Mesenchymal stem cell (in vitro differentiated cells and primary cell): ENCODE measurements at places on chromosomes 16 and 17.

GRCh38 chr16:78942625-78943245 lies 657.8 kb downstream of the MAF start:
- no peak for DNase-seq

DNA sequence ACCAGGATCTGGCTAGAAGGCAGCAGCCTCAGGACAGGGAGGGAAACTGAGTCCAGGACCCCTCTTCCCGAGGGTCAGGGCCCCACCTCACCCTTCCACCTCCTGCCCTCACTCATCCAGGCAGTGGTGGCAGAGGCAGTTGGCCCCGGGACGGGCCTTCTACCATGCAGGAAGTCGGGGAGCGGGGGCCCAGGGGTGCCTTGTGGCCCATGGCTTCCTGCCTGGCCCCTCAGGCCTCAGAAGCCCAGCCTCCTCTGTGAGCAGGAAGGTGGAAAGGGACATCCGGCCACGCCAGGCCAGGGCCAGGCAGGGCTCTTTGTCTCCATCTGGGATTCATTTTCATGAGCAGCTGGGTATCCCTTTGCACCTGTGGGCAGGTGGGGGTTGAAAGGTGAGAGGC lies 58.5 kb downstream of the BAHCC1 start:
- no peak for DNase-seq

DNA sequence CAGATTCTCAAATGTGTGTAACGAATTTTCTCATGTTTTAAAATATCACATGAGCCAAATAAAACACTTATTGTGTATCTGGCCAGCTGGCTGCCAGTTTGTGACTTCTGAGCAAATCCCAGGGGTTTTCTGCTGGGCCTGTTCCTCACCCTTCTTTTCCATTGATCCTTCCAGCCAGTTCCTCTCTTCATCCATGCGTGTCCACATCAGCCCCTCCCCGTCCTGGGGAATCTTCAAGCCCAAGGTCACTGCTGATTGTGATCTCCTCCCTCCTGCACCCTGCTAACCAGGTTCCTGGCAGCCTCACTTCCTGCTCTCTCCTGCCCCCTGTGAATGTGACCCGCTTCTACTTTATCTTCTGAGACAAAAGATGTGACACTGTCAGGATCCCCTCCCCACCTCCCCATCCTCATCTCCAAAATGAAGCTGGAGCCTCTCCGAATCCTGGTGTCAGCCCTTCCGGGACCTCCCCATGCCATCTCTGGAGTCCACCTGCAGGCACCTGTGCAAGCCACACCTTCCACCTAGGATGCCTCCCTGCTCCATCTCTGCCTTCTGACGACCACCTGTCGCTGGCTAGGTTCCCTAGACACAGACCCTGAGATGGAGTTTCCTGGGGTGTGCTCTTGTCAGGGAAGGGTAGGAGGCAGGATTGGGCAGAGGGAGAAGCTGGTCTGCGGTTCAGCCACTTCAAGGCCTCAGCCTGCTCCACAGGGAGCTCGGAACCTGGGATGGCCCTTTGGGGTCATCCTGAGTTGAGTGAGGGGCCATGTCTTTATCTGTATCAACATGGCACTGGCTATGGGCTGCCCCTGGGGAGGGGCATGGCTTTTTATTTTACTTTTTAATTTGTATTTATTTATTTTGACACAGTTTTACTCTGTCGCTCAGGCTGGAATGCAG lies 205.1 kb downstream of the KATNIP start:
- no peak for DNase-seq

- DNase-seq: peak; percentile 35
Observed at GRCh38 chr16:89449726-89450335, 40.5 kb downstream of the ANKRD11 start.

DNA sequence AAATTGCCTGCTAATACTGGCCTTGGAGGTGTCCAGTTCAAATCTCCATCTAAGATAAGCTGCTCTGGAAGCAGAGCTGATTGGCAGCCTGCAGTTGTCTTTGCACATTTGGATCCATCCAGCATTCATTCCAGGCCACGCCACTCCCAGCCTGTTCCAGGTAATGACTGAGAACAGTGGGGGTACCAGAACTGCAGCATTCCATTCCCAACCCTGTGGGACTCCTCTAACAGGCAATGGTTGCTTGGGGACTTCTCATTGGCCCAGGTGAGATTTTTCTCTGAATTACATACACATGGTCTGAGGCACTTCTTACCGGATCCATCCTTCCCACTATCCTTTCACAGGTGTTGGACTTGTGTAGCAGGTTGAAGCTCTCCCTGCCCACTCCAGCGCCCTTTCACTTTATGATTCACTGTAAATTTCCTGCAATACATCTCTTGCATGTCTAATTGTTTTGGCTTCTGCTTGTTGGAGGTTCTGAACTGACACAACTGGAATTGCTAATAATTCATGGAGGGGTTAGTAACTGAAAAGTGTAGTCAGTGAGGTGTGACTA lies 206.1 kb upstream of the ZFHX3 start:
- DNase-seq: no peak
